ENCODE measurements at places on chromosomes 3 and 15.

DNA sequence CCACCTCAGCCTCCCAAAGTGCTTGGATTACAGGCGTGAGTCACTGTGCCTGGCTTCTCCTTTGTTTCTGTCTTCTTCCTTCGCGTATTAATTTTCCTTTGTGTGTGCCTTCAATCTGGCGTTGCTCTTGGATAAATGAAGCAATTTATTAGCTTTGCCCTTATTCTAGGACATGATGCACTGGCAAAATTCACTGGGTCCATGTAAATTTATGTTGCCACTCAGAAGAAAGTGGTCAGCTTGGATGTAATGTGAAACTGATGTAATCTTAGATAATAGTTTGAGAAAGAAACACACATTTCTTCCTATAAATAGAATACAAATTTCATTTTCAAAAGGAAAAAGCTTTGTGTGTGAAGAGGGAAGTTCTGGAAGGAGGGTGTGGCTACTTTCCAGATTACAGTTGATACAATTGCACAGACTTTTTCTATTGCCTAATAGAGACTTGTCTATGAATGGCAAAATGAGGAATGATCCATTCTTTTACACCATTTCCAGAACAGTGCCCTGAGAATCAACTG, 23.3 kb upstream of the ATP1B3 start:
- DNase-seq, result no peak

DNA sequence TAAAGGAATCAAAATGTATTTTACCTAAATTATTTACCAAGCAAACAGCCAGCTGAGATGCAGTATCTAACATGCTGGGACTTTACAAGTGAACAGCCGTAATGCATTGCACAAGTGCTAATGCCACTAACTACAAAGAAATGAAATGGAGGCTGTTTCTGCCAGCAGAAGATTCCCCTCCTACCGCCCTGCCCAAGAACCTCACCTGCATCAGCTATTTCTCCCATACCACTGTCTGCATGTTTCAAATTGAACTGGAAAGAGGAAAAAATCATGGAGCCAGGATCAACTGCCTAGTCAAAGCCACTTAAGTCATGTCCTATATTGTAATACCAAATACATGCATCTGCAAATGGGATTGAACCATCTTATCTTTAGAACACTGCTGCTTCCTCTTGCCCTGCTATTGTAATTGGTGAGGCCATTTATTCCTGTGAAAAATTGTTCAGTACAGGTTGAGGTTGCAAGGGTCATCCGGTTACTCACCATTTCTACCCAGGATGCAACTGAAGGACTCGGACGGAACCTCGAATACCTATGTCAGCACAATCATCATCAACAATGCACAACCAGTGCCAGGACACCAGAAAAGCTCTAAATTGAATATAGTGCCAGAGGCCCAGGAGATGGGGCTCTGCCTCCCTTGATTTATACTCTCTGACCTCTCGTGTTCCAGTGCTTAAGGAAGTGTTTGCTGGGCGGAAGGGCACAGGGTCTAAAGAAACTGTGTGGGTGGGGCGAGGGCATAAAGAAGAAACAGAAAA, 27.5 kb downstream of the ANXA2 start:
- DNase-seq, result peak; percentile 67

- DNase-seq, result no peak
These were observed 135.1 kb downstream of the RBPMS2 start for GRCh38 chr15:64640146-64640871.

- no peak for DNase-seq
These were observed 61.2 kb downstream of the LYSMD4 start for GRCh38 chr15:99671926-99672635.

DNA sequence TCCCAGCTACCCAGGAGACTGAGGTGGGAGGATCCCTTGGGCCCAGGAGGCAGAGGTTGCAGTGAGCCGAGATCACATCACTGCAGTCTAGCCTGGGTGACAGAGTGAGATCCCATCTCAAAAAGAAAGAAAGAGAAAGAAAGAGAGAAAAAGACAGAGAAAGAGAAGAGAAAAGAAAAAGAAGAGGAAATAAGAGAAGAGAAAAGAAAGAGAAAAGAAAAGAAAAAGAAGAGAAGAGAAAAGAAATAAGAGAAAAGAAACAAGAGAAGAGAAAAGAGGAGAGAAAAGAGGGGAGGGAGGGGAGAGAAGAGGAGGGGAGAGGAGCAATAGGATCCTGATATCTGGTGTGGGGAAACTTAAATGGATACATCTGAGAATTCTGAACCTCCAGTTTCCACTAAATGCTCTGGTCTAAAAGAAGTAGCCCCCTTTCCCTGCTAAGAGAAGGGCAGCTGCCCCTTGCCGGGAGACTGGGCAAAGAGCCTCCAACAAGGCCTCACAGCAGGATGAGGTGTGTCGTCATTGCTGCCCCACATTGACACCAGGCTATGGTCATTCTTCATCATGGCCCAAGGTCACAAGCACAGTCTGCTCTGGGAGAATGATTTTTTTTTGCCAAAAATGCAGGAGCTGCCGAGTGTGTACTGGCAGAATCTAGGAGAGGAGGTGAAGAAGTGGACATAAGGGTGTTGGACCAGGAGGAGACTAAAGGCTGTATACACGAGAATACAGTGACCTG, 21.1 kb upstream of the COMMD4 start:
- DNase-seq, result no peak

DNA sequence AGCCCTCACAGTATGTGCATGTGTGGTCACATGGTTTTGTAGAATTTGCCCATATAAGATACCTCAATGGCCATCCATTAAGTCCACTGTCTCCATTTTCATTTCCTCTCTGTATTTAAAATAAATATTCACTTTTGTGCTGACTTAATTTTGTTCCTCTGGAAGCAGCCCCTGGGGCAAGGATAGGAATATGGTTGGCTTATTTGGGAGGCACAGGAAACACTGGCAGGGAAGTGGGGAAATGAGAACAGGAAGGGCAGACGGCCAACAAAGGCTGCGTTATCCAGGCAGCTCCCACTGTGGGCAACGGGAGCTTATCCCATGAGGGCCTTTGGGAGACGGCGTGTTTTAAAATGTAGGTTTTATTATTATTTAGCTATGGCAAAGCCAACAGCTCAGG, 148.6 kb downstream of the SHQ1 start:
- DNase-seq, result no peak

DNA sequence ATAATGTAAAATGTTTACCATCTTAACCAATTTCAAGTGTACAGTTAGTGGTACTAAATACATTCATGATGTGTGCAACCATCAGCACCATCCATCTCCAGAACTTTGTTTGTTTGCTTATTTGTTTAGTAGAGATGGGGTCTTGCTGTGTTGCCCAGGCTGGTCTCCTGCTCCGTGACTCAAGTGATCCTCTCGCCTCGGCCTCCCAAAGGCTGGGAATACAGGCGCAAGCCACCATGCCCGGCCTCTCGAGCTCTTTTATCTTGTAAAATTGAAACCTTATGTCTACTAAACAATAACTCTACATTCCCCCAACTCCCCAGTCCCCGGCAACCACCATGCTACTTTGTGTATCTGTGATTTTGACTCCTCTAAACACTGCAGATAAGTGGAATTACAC, 31.9 kb downstream of the FBXO45 start:
- no peak for DNase-seq

DNA sequence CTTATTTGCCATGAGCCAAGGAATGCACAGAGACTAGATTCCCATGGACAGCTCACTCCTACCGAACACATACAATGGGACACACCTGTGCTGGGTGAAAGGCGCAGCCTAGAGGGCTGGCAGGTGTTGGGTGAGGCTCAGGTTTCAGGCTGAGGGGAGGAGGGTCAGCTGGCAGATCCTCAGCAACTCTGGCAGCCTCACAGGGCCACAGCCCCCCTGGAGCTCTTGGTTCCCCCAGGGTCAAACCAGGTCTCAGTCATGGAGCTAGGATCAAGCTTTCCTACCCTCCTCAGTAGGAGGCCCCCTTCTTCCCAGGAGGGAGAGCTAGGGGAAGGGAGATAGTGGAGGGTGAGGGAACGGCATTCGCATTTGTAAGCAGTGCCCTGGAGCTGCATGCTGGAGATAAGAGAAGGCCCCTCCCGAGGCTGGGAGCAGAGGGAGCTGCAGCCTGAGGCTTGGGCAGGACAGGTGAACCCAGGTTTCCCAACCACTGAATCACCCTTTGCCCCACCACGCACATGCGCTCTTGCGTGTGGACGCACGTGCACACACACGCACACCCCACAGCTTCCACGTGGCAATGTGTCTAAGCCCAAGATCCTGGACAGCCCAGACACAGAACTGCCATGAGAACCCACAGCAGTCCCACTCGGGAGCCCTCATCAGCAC, 26.3 kb upstream of the TFRC start:
- DNase-seq, result no peak

DNA sequence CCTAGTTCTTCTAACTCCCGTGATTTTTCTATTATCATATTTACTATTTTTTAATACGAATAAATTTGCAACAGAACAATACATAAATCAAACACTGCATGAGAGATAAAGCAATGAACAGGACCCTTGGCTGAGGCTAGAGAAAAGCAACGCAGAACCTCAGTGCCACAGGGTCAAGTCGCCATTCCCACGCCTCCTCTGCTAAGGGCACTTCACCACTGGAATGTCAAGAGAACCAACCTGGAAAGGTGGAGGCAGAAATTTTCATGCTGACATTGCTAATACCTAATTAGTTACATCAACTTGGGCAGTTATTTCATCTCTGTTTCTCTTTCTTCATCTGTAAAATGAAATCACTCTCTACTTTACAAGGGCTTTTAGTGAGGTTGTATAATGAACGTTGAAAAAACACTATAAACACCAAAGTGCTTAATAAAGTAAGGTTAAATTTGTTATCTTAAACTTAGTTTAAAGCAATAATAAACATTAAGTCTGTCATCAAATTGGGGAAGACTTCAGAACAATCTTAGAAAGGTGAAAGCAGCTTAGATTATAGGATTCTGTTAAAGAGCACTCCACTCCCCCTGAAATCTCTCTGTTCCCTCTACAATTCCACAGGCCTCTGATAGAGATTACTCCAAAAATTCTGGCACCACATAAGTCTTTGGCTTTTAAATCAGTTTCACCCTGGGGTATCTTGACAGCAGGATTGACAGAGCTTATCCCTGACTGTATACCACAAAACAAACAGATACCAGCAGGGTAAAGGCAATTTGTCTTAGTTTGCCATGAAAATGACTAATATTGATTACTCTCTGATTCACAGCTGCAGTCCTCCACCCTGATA, 41.9 kb downstream of the PLCH1 start:
- DNase-seq, result no peak

DNA sequence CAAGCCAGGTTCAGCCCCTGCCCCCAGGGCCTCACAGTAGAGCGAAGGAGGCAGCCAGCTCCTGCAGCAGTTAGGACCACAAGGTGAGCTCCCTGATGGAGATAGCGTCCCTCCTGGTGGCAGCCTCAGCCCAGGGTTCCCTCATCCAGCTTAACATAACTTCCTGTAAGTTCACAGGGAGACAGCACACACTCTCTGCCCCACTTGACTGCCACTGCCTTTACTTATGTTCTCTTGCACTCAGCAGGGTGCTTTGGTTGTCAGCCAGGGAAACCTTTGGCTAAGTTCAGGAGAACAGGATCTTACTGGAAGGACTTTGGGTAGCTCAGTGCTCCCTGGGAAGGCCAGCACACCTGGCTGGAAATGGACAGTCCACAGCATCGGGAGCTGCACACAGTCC, 10.9 kb downstream of the KBTBD13 start:
- DNase-seq, result no peak

DNA sequence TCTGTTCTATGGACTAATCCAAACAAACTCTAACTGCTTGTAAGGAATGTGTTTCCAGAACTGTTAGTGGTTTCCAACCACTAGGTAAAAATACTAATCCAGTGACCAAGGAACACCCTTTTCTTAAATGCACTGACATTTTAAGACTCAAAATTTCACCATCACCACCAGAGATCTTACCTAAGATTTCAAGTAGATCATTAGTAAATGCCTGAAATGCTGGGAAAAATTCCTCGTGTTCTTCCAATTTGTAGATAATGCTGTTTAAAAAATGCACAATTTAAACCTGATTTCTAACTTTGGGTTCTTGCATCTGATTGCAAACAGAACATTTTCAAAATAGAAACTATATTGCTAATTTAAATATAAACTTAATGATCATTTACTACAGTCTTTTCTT, 63.4 kb downstream of the ESYT3 start:
- DNase-seq, result no peak

DNA sequence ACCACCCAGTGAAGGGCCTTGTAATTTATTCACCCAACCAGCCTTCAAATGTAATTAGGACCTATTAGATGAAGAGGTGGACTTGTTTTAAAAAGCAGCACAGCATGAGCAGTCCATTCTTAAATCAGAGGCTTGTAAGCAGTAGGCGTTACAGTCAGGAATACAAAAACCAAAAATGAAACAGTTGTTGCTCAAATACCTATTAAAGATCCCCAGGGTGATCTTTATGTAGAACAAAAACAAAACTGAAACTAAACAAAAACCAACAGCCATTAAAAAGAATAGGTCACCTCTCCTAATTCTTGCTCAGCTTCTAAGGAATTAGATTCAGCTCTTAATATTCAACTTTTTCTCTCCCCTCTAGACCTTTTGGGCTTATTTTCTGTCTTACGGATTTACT, 104.9 kb upstream of the ST8SIA2 start:
- no peak for DNase-seq

DNA sequence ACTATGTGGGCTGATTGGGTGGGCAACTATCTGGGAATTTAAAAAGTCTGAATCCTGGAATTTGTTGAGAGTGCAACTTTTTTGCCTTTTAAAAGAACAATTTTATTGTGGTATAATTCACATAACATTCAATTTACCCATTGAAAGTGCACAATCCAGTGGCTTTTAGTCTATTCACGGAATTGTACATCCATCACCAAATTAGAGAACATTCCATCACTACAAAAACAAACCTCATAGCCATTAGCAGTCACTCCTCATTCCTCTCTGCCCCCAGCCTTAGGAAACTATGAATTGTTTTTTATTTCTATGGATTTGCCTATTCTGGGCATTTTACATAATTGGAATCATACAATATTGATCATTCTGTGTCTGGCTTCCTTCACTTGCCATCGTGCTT, 101.8 kb upstream of the ALDH1A3 start:
- DNase-seq, result no peak

DNA sequence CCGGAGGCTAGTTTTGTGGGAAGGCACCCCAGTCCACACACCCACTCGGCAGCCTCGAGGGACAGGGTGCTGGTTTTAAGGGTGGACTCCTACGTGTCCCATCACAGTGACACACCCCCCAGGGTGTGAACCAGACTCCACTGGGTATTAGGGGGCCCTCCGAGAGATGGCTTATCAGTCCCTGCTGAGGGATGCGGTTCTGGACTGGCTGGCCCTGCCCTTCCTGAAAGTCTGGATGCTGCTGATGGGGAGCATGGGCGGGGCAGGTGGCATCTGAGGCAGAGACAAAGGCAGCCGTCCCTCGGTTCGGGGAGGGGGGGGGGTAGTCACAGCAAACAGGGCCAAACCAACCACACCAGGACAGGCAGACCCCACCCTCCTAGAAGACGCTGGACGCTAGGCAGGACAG, 939 bp upstream of the ULK3 start:
- DNase-seq, result no peak

DNA sequence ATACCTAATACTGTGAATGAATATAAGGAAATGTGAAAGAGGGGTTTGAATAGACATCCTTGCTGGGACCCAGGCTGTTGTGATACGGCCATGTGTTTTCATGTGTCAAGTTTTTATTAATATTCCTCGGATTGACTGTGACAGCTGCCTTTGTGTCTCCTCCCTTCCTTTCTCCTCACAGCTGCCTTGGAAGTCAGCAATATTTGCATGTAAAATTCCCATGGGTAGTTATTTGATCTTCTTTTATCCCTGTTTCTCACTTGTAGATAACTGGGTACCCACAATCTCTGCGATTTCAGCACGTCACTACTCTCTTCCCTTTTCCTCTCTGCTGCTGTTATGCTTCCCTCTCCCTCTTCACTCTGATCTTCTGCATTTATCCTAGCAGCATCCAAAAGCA, 9.4 kb downstream of the GPR156 start:
- DNase-seq, result no peak

GRCh38 chr3:151430821-151431484, 29.9 kb downstream of the IGSF10 start:
- DNase-seq, result no peak

Measured in HFFc6 (cell line).